Lung microvascular endothelial cell (primary cell): ENCODE measurements at places on chromosomes 7 and 10. TPM values are rescaled to one million over a fixed set of nuclear protein-coding genes. Genes with fewer than 3 reads are reported as not detected.
A peak's percentile ranks its signal among the peaks of the same experiment; 100 is the strongest.

TLX1 gene
- not detected in 2 replicates for total RNA-seq

DNA sequence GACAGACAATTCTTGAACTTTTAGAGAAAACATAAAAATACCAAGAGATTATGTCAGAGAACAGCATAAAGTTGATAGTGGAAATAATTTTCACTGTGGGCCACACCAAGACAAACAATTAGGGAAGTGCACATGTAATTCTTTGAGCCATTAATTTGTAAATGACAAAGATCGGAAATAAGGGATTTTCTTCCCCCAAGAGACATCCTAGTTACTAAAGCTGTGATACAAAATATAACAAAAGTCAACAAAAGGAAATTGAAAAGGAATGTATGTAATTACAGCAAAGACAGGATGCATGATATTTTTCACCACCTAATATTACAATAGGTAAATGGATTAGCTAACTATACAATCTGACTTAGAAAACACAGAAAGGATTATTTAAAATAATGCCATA is 12.4 kb upstream of the LRRC72 start:
- no peak for DNase-seq

- peak; percentile 54 for DNase-seq
Observed at GRCh38 chr10:119655566-119656001, 4.4 kb downstream of the BAG3 start.

DNA sequence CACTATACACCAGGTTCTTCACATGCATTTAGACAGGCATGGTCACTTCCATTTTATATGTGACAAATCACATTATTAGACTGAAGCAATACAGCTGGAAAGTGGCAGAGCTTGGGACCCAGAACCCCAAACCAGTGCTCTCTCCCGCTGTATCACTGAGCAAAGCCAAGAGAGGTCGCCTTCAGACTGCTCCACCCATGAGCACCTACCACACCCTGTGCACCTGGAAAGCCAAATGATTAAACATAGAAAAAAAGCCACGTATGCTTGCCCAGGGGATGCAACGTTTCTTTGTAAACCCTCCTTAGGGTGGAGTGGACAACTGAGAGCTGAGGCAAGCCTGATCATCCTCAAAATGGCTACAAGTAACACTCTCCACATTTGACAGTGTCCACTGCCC is 72.5 kb downstream of the CCDC6 start:
- no peak for DNase-seq

TMEM196 gene
- not detected in 2 replicates for total RNA-seq

GRCh38 chr7:59079-60016 is 133.0 kb upstream of the FAM20C start:
- no peak for DNase-seq

- DNase-seq, result peak; percentile 79
Observed at GRCh38 chr7:144835155-144835611, 670 bp downstream of the TPK1 start.

DNA sequence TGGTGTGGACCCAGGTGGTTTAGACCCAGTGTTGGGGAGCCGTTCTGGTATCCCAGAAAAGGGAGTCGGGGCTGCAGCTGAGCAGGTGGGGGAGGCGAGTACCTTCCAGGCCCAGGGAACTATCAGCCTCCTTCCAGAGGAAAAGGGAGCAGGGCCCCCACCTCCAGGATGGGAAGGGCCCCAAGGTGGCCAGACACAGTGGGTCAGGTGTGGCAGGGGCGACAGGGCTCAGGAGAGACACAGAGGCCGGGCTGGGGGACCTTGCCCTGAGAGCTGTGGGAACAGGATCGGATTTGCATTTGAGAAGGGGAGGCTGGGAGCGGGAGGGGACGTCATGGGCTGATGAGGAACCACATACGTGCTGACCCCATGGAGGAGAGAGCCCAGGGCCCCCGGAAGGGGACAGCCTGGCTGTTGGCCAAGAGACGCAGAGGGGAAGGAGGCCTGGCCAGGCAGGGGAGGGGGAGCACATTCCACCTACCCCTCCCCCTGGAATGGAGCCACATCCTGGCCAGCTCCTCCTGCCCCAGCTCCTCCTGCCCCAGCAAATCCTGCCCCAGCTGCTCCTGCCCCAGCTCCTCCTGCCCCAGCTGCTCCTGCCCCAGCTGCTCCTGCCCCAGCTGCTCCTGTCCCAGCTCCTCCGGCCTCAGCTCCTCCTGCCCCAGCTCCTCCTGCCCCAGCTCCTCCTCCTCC is 9.7 kb upstream of the TTYH3 start:
- DNase-seq, result no peak

GPR146 gene
- total RNA-seq, result 24.0 and 90.3 TPM in 2 replicates

GRCh38 chr7:151403764-151404163 is 6.1 kb downstream of the WDR86 start:
- no peak for DNase-seq

GHRHR gene
- total RNA-seq, result not detected in 2 replicates

SSC4D gene
- 0.22 and 0.40 TPM in 2 replicates for total RNA-seq

DNA sequence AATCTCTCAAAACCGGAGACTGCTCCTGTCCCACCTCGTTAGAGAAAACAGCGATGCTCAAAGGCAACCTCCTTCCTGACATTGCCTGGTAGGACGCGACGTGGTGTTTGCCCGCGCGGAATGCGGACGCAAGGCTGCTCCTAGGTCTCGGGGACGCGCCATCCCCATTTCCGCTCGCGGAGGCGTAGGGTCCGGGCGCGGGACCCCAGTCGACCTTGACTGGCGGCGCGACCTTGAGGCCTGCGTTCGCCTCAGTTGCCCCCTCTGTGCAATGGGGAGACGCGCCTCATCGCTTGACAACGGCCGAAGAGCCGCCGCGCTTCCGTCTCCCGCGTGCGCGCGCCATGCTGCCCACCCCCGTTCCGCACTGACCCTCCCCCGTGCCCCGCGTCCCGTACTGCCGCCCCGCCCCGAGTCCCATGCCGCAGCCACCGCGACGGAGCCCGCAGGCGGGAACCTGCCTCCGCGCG is 412 bp upstream of the PPIA start:
- no peak for DNase-seq

DNA sequence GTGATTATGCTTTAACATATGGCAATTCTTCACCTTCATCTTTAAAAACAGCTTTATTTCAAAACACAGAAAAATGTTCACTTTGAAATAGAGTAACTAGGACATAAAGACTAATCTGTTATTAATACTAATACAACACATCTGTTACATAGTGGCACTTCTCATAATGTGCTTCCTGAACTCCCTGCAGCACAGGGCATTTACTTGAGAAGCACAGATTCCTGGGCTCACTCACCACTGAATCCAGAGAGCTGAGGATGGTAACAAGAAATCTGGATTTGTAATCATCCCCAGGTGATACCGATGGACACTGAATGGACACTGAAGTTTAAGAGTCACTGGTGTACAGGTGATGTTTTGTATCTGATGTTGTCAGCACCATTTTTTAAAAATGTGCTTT is 96.1 kb downstream of the COL28A1 start:
- DNase-seq, result no peak

DNA sequence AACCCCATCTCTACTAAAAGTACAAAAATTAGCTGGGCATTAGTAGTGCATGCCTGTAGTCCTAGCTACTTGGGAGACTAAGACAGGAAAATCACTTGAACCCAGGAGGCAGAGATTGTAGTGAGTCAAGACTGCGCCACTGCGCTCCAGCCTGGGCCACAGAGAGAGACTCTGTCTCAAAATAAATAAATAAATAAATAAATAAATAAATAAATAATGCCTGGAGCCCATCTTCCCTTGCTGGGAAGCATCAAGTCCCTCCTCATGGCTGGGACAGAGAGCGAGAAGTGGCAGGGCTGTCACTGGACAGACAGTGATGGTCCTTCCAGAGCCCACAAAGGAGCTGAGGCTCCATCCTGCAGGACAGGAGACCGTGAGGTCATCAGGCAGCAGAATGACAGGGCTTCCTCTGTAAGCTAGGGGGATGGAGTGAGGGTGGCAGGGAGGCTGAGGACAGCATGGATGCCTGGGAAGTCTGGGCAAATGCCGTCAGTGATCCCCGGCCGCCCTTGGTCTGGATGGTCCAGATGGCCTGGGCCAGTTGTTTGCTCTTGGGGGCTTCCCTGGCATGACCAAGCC is 36.4 kb upstream of the ELN start:
- DNase-seq, result no peak

GRCh38 chr10:112827086-112827485 is 123.0 kb upstream of the TCF7L2 start:
- no peak for DNase-seq

DNA sequence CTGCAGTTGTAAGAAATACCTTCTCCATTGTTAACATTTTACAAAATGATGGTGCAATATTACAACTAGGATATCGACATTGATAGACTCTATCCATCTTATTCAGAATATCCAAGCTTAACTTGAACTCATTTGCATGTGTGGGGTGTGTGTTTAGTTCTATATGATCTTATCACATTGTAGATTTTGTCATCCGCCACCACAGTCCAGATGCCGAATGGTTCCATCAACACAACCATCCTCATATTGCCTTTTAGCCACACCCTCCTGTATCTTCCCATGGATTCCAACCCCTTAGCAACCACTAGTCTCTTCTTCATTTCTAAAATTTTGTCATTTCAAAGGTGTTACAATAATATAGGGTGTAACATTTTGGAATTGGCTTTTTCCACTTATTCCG is 452.9 kb upstream of the AKR1E2 start:
- DNase-seq, result no peak

GRCh38 chr7:43888993-43889945 is 17.1 kb downstream of the URGCP start:
- no peak for DNase-seq

DNA sequence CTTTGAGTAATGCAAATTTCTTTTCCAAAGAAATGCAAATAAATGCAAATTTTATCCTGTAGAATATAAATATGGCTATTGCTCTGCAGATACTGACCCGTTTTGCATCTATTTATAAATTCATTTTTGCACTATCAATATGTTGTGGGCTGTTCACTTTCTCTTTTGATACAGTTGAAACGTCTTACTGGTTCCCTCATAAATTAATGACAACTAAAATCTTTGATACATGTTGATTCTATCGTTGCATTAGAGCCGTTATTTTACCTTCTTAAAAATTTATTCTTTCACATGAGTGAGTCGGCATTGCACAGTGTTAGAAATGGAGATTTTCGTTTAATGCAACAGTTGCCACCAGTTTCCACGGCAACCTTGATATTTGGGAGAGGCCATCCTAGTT is 689.3 kb upstream of the FOXK1 start:
- DNase-seq, result no peak

CALU gene
- 227 and 242 TPM in 2 replicates for total RNA-seq
